ENCODE measurements at places on chromosomes 12 and 14. TPM values are rescaled to one million over a fixed set of nuclear protein-coding genes. Genes with fewer than 3 reads are reported as not detected.

GRCh38 chr12:78121969-78122610 is 291.4 kb downstream of the NAV3 start:
- H3K4me3 ChIP-seq = no peak overlapping the region
- H3K27ac ChIP-seq = no peak overlapping the region
- DNase-seq = no peak
- no peaks in the 10 kb centered on the region for H3K4me1 ChIP-seq
- H3K36me3 ChIP-seq = no peaks in the 10 kb centered on the region

DNA sequence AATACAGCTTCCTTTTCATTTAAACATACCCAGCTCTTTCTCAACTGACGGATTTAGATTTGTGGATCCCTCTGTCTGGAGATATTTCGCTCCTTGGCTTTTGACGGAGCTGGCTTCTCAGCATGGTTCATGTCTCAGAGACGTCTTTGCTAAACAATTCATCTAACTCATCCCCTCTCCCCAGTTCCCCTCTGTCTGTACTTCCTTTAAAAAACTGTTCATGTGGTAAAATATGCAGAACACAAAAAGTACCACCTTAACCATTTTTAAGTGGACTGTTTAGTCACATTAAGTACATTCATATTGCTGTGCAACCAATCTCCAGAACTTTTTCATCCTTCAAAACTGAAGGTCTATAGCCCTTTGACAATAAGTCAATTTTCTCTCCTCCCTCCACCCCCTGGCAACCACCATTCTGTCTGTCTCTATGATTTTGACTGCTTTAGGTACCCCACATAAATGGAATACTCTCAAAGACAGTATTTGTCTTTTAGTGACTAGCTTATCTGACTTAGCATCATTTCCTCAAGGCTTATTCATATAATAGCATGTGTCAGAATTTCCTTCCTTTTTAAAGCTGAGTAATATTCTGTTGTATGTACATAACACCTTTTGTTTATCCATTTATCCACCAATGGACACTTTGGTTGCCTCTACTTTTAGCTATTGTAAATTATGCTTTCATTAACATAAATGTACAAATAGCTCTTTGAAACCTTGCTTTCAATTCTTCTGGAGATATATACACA is 399.8 kb upstream of the SOX5 start:
- H3K36me3 ChIP-seq = no peaks in the 10 kb centered on the region
- H3K27me3 ChIP-seq = no peaks in the 10 kb centered on the region
- no peak for DNase-seq
- H3K4me3 ChIP-seq = no peak overlapping the region
- no peaks in the 10 kb centered on the region for H3K4me1 ChIP-seq

- H3K4me1 ChIP-seq = no peaks in the 10 kb centered on the region
- no peaks in the 10 kb centered on the region for H3K27me3 ChIP-seq
- H3K36me3 ChIP-seq = no peaks in the 10 kb centered on the region
These were observed 8.2 kb downstream of the CAMKK2 start for GRCh38 chr12:121288158-121288845.

DNA sequence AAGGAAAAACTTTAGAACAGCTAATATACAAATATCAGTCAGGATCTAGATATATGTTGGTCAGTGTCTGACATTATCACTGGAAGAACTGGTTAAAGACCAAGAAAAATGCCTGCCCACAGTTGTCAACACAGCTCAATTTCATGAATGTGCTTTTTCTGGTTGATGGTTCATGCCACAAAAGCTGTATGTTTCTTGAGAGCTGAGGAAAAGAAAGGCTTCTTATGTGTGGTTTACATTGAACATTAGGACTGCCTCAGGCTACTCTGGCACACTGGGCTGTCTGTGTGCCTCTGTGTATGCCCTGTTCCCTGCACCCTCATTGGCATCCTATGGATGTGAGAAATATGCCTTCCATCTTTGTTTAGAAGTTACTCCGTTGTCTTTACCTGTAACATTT is 218.8 kb upstream of the RGS6 start:
- H3K4me1 ChIP-seq = no peaks in the 10 kb centered on the region
- H3K4me3 ChIP-seq = no peak overlapping the region
- no peak for DNase-seq
- H3K27ac ChIP-seq = no peak overlapping the region

POTEG gene
- total RNA-seq = not detected

DNA sequence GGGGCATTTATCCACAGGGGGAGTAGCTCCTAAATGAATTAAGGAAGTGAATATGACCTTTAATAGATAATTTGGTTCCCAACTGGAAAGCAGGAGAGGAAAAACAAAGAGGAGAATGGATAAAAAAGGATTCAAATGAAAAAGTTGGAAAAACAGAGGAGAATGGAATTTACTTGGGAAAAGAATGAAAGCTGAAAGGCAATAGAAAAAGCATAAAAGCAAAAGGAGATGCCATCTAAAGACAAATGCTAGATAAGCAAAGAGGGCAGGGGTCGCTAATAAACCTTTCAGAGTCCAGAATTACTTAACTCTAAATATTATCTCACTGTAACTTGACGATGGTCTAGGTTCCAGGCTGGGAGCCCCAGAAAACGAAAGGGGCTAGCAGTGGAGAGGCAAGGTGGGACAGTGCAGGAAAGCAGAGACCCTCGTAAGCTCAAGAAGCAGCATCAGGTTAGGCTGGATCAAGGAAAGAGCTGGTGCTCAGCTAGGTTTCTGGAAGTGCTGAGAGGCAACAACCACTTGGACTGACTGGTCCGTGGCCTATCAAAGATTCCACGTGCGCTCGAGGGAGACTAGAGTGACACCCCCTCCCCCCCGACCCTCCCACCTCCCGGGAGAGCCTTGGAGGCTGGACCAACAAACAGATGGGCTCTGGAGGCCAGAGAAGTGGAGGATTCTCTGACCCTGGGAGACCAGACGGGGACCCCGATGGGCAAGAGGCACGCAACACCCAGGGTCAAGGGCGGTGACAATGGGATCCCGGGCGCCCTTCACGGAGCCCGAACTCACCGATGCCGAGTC is 1.2 kb downstream of the SLC2A13 start:
- H3K27me3 ChIP-seq = no peaks in the 10 kb centered on the region
- peak overlapping the region; percentile 94 for H3K4me3 ChIP-seq
- no peaks in the 10 kb centered on the region for H3K36me3 ChIP-seq
- peak overlapping the region; percentile 91 for H3K27ac ChIP-seq
- H3K4me1 ChIP-seq = no peaks in the 10 kb centered on the region

ACSS3 gene
- 25.6 TPM for total RNA-seq

GRCh38 chr12:126617312-126617711 is 1552.1 kb downstream of the AACS start:
- no peaks in the 10 kb centered on the region for H3K27me3 ChIP-seq
- no peak overlapping the region for H3K27ac ChIP-seq
- no peak overlapping the region for H3K4me3 ChIP-seq
- H3K36me3 ChIP-seq = no peaks in the 10 kb centered on the region
- DNase-seq = no peak
- no peaks in the 10 kb centered on the region for H3K4me1 ChIP-seq

- peaks cover 6% of the 10 kb centered on the region for H3K4me1 ChIP-seq
- no peaks in the 10 kb centered on the region for H3K27me3 ChIP-seq
- no peak overlapping the region for H3K4me3 ChIP-seq
- H3K27ac ChIP-seq = peak overlapping the region; percentile 85
- H3K36me3 ChIP-seq = no peaks in the 10 kb centered on the region
These were observed 4.2 kb downstream of the SCNN1A start for GRCh38 chr12:6370994-6371754.

- H3K4me3 ChIP-seq = peak within 1 kb of the TSS; percentile 91
- peak; percentile 70 for DNase-seq
- H3K4me1 ChIP-seq = peaks cover 4% of the 10 kb centered on the region
- no peaks in the 10 kb centered on the region for H3K36me3 ChIP-seq
- peak within 1 kb of the TSS; percentile 96 for H3K27ac ChIP-seq
These were observed at the start of gene NUAK1 for GRCh38 chr12:106138633-106139421. NUAK1 (minus strand) TSS chr12:106138954; CDS start chr12:106138653, 301 bp downstream.

DNA sequence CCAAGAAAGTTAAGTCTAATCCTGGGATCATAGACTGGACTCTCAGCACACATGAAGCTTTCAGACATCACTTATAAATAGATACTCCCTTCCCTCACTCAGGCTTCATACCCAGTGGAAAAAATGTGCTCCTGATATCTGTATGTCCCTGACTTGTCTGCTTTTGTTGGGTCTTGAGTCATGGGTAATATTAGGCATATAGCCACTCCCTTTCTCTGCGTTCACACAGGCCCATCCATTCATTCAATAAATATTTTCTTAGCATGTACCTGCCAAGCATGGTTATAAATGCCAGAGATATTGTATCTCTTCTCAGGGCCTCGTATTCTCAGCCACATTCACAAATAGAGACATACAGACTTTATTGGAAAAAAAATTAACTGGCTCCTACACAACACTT is 43.5 kb downstream of the COX16 start:
- H3K4me1 ChIP-seq = no peaks in the 10 kb centered on the region
- no peak overlapping the region for H3K4me3 ChIP-seq
- H3K36me3 ChIP-seq = no peaks in the 10 kb centered on the region

TRIAP1 gene
- total RNA-seq = 1.2 TPM

DNA sequence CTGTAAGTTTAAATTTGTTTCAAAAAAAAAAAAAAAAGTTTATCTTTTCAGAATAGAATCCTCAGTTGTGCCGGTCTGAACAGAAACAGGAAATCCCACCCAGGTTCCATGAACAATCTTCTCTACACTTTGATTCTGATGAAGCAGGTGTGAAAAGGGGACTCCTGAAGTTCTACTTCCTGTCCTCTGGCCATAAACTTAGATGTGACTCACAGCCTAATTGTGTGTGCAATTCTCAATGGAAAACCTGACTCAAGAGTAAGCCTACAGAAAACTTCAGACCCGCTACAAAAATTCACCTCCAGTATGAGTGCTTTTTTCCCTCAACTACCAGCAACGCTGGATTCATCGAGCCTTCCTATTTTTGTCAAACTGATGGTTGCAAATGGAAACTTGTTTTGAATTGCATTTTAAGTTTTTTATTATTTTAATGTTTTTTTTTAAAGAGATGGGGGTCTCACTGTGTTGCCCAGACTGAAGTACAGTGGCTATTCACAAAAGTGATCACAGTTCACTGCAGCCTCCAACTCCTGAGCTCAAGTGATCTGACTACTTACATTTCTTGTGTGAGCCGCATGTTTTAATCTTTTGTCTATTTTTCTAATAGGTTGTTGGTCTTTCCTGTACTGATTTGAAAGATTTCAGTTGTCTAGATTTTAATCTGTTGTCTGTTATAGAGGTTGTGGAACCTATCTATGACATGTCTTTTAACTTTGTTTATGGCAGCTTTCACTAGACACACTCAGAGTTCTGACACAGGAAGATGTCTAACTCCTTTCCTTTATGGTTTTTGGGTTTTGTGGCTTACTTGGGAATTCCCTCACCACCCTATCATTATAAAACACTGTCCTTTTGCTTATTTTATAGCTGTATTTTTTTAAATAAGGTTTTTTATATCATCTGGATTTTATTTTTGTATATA is 37.6 kb downstream of the ATG14 start:
- no peak overlapping the region for H3K4me3 ChIP-seq
- H3K27me3 ChIP-seq = no peaks in the 10 kb centered on the region
- H3K27ac ChIP-seq = no peak overlapping the region
- H3K4me1 ChIP-seq = no peaks in the 10 kb centered on the region

CHURC1 gene
- 64.0 TPM for total RNA-seq

DNA sequence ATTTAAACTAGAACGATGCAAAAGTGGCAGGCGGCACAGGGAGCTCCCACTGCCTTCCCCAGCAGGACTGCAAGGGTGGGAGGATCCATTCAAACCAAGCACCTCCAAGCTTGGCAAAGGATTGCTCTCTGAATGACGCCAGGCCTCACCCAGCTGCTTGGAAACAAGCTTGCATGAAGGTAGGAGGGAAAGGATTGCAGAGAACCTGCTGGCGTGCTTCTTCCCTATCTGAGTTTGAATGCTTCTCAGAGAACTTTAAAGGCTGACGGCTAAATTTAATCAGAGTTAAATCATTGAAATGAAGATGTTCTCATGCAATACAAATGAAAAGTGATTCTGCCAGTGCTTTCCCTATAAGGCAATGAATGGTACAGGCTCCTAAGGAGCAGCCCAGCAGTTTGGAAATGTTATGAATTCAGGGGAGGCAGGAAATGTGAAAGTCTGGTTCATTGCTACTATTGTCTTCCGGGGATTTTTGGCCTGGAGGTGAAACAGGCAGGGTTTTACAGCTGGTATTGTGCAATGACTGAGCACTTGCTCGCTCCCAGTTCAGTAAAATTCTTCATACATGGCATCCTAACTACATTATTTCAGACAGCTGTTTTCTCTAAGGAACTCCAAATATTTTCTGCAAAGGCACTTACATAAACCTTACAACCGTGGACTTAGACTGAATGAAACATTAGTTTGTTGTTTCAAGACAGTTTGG is 31.9 kb upstream of the DUSP6 start:
- no peak overlapping the region for H3K4me3 ChIP-seq
- H3K36me3 ChIP-seq = no peaks in the 10 kb centered on the region
- peaks cover 8% of the 10 kb centered on the region for H3K4me1 ChIP-seq
- peak; percentile 63 for DNase-seq
- peak overlapping the region; percentile 42 for H3K27ac ChIP-seq

- no peaks in the 10 kb centered on the region for H3K27me3 ChIP-seq
- no peaks in the 10 kb centered on the region for H3K4me1 ChIP-seq
- no peak overlapping the region for H3K4me3 ChIP-seq
- H3K27ac ChIP-seq = no peak overlapping the region
These were observed 472.0 kb downstream of the TMTC2 start for GRCh38 chr12:83158613-83159207.

Data from uterus (tissue), 4 donors.